Stimulated activated CD8-positive, alpha-beta memory T cell treated with anti-CD3 and anti-CD28 coated beads, Interleukin-4, amount 100 ng/mL, for 4 hours (primary cell): ENCODE measurements at places on chromosomes 7 and 10.
A peak's percentile ranks its signal among the peaks of the same experiment; 100 is the strongest.

DNA sequence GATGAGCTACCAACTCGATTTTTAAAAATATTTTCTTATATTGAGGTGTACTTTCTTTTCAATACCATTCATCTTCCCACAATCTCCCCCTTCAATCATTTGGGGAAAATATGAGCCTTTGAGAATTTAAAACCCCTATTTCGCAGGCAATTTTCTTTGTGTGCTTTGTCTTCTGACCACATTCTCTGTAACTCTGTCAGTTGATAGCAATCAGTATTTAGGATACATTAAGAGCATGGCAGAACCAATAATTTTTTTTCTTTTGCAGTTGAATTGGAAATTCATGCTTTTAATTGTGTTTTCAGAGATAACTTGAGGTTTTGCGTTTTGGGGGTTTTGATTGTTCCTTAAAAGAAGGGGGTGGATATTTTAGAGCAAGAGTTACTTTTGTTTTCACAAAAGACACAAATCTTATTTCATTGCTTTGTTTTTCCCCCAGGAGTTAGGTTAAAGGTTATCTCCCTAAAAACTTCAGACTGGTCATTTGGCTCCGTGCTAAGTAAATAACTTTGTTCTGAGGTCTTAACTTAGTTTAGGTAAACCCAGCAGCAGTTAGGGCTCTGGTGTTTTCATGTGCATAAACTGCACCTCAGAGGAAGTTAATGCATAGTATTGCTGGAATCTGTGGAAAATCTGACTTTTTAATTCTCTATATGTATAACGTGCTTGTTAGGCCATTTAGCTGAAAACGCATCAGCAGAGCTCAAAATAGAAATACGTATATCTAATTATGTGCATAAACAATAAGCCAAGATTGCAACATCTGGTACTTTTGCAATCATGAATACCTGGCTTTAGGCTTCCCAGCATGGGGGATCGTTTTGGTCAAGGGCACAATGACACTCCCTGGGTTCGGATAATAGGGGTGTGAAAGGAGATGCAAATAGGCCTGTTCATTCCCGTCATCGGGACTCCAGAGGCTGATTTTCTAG lies 676.4 kb upstream of the ANKRD30A start:
- DNase-seq = no peak

DNA sequence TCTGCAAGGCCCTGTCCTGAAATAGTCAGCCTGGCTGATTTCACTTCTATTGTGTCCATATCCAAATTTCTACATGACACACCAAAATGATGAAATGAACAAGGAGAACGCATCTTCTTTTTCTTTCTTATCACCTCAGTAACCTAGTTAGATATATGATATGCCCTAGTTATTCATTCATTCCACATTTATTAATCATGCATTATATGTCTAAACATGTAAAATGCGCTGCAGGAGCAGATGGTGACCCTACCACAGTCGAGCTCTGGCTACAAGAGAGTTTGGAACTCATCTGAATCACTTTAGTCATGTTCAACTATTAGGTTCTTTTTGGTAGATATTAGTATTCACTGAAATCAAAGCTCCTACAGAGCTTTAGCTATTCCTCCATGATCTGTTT lies 31.8 kb upstream of the VPS41 start:
- DNase-seq = no peak

GRCh38 chr7:22430457-22430856 lies 69.5 kb downstream of the STEAP1B start:
- no peak for DNase-seq

DNA sequence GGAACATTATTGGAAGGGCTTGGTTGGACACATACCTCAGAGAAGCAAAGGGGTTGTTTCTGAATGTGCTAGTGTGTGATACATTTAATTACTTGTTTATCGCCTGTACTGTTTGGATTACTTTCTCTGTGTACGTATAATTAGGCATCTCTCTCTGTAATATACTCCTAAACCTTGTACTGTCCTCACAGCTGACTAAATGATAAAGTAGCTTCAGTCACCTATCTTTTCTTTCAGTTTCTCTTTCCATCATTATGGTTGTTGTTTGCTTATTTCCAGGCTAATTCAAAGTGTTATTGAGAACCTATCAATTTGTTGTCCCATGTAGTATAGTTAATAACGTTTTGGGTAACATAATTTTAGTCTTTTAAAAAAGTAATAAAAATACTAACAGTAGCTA lies 34.0 kb downstream of the MXI1 start:
- DNase-seq = no peak

- DNase-seq = no peak
Measured at GRCh38 chr7:105723572-105723971, 142.3 kb upstream of the EFCAB10 start.

DNA sequence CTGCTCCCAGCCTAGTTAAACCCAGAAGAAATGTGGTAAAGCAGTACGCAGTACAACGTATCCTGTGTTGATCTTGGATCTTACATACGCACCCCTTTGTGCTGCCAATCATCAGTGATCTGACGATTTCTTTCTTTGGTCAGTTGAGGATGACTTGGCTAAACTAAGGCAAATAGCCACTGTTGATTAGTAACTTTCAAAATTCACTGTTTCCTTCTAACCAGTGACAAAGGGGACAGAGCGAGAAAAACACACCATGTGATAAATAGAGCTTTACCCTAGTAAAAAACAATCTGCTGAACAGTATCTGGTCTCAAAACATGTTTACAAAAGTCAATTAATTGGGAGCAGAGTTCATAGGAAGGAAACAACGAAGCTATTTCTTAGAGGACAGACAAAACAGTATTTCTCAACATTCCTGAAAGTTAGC lies 123.2 kb upstream of the RAB18 start:
- no peak for DNase-seq

DNA sequence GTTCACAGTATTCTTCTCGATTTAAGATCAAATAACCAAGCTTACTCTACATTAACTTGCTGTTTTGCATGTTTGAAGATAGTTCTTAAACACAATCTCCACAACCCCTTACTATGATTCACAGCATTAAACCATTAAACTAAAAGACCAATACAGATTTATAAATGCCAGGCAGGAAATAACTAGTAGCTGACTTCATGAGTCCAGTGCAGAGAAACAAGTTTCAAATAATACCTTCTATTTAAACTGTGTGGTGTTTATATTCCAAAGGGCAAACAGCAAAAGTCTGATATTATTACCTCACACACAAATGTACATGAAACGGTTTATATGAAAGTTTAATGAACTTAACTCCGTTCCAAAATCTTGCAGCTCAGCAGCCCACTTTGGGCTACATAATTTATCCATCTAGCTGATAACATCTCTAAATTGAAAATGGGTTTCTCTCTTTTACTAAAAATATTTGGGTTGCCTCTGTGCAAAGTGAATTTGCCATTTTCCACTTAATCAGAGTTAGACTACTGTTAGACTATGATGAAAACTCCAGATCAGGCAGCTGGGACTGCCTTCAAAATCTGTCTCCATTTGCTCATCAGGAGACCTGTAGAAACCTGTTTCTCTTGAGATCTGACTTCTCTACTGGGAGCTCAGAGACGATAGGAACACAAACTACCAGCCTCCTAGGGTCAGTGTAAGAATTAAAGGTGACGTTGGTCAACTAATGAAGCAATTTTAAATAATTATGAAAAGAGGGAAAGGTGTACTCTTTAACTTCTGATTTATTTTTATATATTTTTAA lies 287.3 kb downstream of the FZD1 start:
- DNase-seq = no peak

DNA sequence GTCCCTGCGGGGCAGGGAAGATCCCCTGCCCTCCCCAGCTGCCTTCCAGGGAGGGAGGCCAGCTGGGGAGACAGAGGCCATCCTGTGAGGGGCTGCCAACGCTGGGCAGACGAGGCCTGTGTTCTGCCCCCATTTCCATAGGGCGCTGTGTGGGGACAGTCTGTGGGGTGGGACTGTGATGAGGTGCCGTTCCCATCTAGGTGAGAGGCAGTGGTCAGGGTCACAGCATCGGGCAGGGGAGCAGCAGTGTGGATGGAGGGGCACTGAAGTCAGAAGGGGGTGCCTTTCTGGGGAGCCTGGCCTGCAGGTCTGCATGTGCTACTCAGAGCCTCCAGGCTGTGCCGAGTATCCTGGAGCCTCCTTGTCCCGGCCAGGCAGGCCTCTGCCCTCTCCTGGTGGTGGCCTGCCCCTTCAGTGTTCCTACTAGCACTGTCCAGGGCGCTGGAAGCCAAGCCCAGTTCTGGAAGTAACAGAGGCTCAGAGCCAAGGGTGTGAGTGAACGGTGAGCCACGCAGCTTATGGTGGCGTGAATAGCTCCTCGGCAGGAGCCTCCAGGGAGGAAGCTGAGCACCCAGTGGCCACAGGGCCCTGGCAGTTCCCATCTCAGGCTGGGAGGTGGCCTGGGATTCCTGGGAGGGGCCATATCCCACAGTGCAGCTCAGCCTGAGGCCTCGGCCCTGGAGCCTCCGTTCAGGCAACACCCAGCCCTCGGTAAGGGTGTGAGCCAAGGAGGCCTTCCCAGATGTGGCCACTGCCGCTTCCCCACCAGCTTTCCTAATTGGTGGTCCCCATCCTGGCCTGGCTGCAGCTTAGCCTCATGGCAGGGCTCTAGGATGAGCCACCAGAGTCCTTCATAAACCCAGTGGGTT lies 23.3 kb upstream of the CSGALNACT2 start:
- DNase-seq = no peak

- no peak for DNase-seq
Measured at GRCh38 chr7:65892161-65892560, 19.3 kb downstream of the VKORC1L1 start.

GRCh38 chr7:39566023-39566921 lies at the start of gene YAE1:
TSS of gene YAE1 (plus strand) at chr7:39566404. CDS start at chr7:39566419, 15 bp downstream.
- DNase-seq = peak; percentile 54

DNA sequence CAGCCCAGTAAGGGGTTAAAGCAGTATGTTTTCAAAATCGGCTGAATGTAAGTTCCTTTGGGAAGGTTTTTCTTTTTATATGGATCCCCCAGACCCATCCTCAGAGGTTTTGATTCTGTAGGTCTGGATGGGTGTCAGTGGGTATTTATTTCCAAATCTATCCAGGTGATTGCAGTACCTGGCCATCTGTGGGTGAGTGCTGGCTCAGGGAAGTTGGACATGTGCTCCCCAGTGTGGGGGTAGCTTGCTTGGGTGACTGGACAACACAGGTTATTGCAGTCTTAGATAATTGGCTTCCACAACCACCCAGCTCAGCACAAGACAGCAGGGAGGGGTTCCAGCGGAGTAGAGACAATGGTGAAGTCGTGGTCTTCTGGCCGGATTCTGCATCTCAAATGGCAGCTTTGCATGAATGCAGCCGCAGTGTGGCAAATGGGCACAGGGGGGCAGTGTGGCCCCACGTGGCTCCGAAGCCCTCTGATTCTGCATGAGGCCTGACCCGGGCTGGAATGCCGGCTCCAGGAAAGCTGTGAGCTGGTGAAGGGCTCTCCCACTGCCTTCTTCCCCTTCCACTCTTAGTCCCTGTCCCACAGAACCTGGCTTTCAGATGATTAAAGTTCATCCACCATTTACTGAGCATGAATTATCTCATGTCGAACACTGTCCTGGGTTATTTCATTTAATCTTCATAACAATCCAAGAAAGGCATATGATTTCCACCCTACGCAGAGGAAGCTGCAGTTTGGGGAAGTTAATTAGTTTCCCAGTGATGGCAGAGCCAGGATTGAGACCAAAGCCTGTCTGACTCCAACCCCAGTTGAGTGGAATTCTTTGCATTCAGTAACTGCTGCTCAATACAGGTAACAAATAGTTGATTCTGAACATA lies 64.5 kb upstream of the SYPL1 start:
- DNase-seq = peak; percentile 34

- DNase-seq = no peak
Measured at GRCh38 chr7:33876596-33877274, 28.6 kb upstream of the BMPER start.
